ENCODE measurements at places on chromosomes 13 and 19.

- no peak for DNase-seq
Measured at GRCh38 chr13:76266561-76266960, 619.6 kb downstream of the KCTD12 start.

DNA sequence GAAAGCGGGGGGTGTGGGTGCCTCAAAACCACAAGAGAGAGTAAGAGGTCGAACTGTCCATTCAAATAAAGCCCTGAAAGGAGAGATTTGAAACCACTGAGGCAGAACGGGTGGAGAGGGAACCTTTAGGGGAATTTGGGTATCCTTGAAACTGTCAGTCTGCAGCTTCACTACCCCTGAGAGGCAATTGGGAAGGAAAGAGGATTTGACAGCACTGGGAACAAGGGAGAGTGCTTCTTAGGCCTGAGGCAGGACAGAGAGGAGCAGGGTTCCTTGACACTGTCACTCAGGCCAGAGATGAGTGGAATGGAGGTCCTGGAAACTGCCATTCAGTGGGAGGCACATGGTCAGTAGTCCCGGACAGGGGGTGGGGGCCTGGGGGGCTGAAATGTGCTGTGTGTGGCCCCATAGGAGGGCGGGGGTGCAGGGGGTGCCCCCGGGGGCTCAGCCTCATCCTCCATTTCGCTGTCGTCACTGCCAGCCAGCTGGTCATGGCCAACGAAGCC, 5.0 kb downstream of the GFY start:
- no peak for DNase-seq

- peak; percentile 24 for DNase-seq
Measured at GRCh38 chr19:17376935-17377600, at the start of gene PLVAP. PLVAP (minus strand) TSS chr19:17377342; CDS start chr19:17377288, 54 bp downstream.

DNA sequence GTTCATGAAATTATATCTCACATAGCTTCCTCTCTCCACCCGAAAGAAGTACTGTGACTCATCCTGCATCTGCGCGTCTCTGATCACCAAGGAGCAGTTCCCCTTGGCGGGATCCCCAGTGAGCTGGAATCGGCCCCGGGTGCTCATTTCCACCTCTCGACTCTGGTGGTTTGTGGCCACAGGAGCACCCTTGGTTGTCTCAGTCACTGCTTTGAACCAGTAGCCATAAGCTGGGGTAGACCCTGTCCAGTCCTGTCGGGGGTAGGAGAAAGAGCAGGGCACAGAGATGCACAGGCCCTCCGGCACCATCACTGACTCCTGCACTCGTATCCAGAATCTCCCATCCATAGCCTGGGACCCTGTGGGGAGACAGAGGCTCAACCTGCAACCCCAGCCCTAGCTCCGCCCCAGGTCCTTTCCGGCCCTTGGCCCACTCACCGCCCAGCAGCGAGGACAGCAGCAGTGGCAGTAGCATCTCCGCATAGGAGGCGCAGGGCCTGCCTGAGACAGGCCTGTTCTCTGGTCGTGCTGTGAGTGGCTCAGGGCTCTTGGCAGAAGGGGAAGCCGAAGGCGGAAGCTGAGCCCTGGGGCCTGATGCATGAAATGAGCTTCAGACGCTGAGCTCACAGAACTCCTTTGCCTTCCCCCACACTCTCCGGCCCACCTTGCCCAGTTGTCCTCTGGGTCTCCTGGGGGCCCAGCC, at the start of gene SIGLEC10:
Gene SIGLEC10, minus strand, starts transcription at position 536 of the 703 bp plus-strand sequence. Its CDS starts 61 bp downstream, at position 475.
- peak; percentile 93 for DNase-seq

DNA sequence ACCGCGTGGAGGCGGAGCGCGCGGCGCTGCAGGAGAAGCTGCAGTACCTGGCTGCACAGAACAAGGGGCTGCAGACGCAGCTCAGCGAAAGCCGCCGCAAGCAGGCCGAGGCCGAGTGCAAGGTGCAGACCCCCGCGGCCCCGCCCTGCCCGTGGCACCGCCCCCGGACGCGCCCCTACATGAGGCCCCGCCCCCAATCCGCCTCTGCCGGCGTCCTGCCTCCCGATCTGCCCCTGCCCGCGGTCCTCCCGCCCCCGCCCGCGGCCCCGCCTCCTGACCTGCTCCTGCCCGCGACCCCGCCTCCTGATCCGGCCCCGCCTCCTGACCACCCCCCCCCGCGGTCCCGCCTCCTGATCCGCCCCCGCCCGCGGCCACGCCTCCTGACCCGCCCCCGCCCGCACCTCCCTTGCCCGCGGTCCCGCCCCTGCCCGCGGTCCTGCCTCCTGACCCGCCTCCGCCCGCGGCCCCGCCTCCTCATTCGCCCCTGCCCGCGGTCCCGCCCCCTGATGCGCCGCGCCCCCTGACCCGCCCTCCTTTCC, 11.7 kb downstream of the PRR36 start:
- DNase-seq = peak; percentile 46

- peak; percentile 96 for DNase-seq
Measured at GRCh38 chr19:507286-508203, at the start of gene TPGS1. TPGS1 (plus strand) TSS chr19:507497; CDS start chr19:507507, 10 bp downstream.

DNA sequence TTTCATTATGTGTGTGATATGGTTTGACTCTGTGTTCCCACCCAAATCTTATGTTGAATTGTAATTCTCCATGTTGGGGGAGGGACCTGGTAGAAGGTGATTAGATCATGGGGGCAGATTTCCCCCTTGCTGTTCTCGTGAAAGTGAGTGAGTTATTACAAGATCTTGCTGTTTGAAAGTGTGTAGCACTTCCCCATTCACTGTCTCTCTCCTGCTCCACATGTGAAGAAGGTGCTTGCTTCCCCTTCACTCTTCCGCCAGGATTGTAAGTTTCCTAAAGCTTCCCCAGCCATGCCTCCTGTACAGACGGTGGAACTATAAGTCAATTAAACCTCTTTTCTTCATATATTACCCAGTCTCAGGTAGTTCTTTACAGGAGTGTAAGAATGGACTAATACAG, 54.3 kb upstream of the SERTM1 start:
- no peak for DNase-seq

GRCh38 chr19:30274987-30275386, 97.2 kb upstream of the ZNF536 start:
- DNase-seq = no peak

DNA sequence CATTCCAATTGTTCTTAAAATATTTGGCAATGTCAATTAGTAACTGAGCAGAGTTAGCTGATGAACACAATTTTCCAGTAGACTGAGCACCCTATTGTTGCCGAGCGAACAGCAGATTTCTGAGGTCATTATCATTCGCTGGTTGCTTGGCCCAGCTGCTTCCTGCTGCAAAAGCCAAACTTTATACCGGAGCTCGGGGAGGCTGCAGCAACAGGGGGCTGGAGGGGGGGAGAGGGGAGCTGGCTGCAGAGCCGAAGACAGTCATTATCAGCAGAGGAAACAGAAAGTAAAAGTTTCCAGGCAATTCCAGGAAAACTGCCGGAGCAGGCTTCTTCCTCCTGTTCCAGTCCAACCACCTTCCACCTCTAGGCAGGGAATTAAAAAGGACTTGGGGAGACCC, 77.9 kb downstream of the ZNF536 start:
- DNase-seq = no peak

- peak; percentile 66 for DNase-seq
Measured at GRCh38 chr19:38869836-38870607, 8.1 kb downstream of the RINL start.

DNA sequence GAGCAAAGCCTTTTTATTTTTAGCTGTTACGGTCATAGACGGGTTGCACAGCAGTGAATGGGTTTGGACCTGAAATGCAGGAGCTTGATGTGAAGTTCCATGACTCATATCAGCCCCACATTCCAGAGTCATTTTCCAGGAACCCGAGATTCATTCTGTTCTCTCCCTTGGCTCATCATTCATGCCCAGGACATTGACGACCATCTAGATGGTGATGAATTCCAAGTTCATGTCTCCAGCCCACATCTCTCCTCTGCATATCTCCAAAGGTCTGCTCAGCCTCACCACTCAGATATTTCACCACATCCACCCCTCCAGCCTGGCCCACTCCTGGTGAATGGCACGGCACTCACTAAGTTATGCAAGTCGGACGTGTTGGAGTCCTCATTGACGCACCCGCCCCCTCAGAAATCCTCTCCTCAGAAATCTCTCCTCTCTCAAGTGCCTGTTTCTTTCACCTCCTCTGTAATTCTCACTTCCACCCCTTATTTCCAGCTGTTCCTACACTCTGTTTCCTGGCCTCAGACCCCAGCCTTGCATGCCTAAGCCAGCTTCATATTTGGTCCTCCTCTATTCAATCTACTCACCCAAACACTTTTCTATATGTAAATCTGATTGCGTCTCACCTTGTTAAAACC, 83.1 kb downstream of the ALOX5AP start:
- DNase-seq = no peak

DNA sequence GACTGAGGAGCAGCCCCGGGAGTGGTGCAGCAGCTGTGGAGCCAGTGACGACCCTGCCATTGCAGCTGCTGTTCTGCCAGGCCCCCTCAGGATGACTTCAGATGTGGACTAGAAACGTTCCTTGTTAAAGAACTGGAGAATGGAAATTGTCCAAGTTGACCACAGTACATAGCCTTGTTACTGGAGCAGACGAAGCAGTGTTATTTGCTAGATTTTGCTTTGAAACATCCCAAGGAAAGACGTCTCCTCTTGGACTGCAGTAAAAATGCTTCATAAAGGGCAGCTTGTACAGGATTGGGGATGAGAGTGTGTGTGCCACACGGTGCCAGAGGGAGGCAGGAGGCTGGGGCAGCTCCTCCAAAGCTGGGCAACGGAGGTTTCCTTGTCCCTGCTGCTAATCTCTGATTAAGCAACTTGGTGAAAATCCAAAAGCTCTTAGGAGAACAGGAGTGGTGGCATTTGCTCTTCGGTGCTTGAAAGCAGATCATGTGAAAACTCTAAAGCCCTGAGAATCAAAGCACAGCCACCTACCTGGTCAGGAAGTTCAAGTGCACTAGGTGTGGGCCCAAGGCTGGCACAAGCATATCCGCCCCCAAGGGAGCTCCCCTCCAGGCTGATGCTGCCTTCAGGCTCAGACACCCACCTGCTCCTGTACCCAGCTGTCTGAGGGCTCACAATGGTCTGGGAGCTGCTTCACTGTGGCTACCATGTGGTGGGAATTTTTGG, 34.5 kb downstream of the SHISA2 start:
- no peak for DNase-seq

- DNase-seq = no peak
Measured at GRCh38 chr13:71590654-71591148, 276.3 kb downstream of the DACH1 start.

GRCh38 chr13:21020581-21020980, 40.8 kb downstream of the LATS2 start:
- no peak for DNase-seq

Measured in NB4 (cell line).